ENCODE measurements at places on chromosomes 2 and 18.

- DNase-seq: no peak
These were observed 193.1 kb downstream of the RIT2 start for GRCh38 chr18:42922363-42922762.

- DNase-seq: no peak
These were observed 32.8 kb downstream of the TMEM163 start for GRCh38 chr2:134685967-134686366.

- peak; percentile 56 for DNase-seq
These were observed 35.2 kb upstream of the GPD2 start for GRCh38 chr2:156400706-156401678.

DNA sequence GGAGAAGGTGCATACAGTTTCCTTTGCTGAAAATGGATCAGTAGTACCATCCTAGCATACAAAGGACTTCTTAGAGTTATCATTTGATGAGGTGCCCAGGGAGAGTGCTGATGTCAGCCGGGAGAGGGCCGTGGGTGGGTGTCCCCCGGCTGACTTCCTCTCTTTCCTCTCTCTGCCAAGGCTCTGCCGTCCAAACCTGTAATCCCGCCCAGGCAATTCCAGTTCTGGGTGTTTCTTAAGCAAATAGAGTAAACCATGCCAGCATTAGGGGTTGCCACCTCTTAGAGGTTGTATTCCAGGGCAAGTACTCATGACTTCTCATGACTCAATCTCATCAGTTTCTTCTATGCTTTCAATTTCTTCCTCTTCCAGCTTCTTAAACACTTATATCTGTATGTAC, 117.2 kb downstream of the GATA6 start:
- no peak for DNase-seq

DNA sequence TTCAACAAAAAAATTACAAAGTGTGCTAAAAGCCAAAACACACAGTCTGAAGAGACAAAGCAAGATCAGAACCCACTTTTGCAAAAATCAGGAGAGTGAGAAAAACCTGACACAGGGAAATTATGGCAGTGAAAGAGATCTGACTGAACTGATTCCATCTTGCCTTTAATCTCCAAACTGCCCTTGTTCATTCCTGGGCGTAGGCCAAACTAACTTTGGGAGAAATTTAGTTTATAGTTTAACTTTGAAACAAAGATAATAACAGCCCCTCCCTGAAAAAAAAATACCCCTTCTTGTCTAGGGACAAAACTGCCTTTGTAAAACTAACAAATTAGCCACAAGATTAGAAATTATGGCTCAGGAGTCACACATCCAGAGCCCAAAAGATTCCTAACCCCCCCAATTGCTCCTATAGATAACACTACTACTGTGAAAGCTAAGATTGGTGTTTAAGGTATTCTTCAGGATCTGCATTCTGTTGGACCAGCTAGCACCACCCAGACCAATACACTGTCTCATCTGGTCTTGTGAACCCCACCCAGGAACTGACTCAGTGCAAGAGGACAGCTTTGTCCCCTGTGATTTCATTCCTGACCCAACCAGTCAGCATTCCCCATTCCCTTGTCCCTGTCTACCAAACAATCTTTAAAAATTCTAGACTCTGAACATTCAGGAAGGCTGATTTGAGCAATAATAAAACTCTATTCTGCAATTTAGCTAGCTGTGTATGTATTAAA, 226.1 kb upstream of the SH3BP4 start:
- DNase-seq: no peak

GRCh38 chr2:109256111-109256510, 127.1 kb downstream of the SH3RF3 start:
- no peak for DNase-seq

- no peak for DNase-seq
These were observed 72.4 kb downstream of the ID2 start for GRCh38 chr2:8754106-8754776.

DNA sequence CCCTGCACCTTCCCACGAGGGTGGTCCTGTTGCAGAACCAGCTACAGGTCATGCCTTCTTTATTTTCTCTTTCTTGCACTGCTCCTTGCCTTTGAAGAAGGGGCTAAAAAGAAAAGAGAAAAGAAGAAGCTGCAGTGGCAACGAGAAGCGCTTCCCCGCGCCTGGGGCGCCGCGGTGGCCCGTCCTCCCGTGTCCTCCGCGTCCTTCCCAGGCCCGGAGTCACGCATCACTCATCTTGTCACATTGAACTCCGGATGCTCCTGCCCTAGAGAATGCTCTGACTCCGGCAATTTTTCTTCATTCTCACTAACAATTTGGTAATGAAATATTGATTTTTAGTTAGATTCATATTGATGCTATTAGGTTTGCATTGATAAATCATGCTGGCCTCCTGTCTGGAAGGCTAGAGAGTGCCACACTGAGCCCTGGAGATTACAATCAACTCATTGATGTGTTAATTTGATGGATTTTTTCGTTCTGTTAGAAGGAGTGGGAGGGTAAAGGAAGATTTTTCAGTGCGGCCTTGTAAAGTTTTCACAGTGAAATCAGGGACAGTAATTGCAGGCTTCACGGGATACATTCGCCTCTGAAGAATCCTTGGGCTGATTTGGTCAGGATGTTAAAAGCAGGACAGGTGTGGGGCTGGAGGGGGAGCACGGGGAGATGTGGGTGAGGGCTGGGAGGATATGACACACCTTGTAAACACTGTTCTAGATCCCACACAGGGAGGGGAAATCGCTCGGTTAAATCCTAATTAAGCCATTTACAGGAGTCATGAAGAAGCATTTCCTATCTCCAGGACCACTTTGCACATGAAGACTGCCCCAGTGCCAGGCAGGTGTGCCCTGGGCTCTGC, 349.3 kb downstream of the ZNF516 start:
- DNase-seq: no peak

GRCh38 chr2:155994315-155994714, 338.2 kb downstream of the NR4A2 start:
- DNase-seq: no peak

- no peak for DNase-seq
These were observed 58.3 kb downstream of the INSIG2 start for GRCh38 chr2:118146315-118147283.

GRCh38 chr2:192029089-192029488, 165.6 kb downstream of the TMEFF2 start:
- no peak for DNase-seq

DNA sequence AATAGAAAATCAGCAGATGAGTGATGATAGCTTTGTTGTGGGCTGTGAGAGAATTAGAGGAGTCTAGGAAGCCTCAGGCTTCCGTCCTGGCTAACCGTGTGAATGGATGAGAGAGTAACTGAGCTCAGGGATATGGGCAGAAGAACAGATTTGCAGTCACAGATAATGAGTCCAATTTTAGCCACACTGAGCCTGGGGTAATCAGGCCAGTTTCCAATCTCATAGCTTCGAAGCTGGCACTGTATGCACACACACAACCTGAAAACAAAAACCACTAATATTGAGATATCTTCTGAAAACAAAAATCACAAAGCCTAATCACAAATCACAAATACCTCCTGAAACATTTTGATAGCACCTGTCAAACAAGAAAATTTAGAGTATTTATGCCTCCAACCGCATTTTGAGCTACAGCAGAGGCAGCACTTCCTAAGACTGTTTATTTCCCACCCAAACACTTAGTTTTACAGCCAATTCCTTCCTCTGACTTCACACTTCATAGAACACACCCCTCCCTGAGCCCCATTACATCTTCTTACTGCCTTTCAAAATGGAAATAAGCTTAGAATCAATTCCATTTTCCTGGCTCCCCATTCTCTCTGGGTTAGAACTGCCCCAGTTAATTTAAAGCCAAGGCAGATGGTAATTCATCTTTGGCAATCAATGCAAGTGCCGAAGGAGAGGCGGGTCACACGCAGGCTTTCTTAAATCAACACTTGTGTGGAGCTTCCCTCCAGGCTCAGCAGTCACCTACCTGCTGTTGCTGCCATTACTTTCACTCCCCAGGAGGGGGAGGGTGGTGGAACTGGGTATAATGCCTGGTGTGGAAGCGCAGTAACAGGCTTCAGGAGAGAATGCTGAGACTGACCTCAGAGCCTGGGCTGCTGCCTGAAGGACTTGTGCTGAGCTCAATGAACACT, 18.9 kb downstream of the TTR start:
- DNase-seq: peak; percentile 2

Measured in HTR-8/SVneo (cell line).